ENCODE measurements at places on chromosomes 5 and 9. TPM values are rescaled to one million over a fixed set of nuclear protein-coding genes. Genes with fewer than 3 reads are reported as not detected.

CAAP1 gene
- 11.0 TPM for total RNA-seq

DNA sequence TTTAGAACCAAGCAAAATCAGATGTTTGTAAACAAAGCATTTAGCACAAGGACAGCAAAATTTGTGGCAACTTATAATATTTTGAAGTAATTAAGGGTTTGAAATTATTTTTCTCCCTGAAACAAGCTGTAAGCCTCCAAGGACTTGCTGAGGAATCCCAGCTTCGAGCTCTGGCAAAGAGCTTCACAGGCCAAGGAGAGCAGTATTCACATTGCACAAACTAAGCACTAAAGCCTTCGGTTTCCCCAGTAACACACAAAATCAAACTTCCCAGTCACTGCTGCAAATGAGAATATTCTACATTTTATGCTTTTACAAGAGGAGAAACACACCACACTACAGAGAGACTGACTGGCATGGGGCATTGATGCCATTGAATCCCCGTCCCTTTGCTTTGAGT lies 101.9 kb downstream of the WDR41 start:
- DNase-seq, result no peak

DNA sequence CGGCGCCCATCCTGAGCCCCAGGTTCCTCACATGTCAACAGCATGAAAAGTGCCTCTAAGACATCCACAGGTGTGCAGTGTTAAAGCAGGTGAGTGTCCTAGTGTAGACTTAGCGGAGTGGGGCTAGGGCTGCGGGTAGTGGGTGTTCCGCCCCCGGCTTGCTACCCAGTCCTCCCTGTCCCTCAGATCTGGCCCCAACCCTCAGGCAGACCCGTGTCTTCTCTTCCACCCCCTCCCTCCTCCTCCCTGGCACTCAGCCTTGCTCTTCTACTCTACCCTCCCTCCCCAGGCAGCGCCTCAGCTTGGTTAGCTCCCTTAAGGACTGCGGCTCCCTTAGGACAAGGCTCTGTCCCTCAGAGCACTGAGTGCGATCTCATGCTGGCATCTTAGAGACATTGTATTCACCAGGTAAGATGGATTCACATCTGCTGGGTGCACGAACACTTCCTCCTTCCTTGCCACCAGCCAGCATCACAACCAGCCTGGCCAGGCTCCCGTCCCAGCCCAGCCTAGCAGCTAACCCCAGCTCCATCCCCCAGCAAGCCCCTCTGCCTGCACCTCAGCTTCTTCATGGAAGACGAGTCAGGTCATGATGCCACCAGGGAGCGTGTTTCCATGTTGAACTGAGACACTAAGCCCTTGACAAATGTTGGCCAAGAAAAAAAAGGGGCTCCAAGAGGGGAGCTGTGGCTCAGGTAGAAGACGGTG lies 46.8 kb downstream of the NSUN2 start:
- no peak for DNase-seq

PRDM9 gene
- total RNA-seq, result not detected

- DNase-seq, result no peak
Measured at GRCh38 chr5:57724836-57725235, 242.2 kb upstream of the ACTBL2 start.

DNA sequence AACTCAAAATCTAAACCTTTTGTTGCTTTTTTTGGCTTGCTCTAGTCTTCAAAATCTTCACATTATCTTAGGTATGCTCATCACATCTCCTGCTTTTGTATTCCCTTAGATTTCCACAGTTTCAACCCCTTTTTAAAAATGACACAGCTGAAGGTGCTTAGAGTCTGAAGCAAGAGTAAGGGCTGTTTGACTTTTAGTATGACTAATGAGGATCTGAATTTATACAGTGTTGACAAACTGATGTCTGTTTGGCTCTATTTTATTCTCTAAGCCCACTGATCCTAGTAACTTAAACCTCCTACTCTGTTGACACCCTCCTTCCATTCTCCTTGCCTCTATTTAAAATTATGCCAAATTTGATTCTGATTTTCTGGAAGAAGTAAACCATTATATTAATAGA lies 200.1 kb downstream of the MCTP1 start:
- DNase-seq, result no peak

SPATA31C1 gene
- not detected for total RNA-seq

UNC13B gene
- 0.99 TPM for total RNA-seq

- DNase-seq, result no peak
Measured at GRCh38 chr9:124755061-124755460, 16.1 kb downstream of the NR6A1 start.

STRBP gene
- 11.1 TPM for total RNA-seq

ALDH1A1 gene
- total RNA-seq, result 0.16 TPM

ANKRD31 gene
- 0.47 TPM for total RNA-seq

- DNase-seq, result no peak
Measured at GRCh38 chr5:54603372-54603771, 85.8 kb downstream of the SNX18 start.

- DNase-seq, result no peak
Measured at GRCh38 chr9:4225291-4226028, 74.4 kb downstream of the GLIS3 start.

DNA sequence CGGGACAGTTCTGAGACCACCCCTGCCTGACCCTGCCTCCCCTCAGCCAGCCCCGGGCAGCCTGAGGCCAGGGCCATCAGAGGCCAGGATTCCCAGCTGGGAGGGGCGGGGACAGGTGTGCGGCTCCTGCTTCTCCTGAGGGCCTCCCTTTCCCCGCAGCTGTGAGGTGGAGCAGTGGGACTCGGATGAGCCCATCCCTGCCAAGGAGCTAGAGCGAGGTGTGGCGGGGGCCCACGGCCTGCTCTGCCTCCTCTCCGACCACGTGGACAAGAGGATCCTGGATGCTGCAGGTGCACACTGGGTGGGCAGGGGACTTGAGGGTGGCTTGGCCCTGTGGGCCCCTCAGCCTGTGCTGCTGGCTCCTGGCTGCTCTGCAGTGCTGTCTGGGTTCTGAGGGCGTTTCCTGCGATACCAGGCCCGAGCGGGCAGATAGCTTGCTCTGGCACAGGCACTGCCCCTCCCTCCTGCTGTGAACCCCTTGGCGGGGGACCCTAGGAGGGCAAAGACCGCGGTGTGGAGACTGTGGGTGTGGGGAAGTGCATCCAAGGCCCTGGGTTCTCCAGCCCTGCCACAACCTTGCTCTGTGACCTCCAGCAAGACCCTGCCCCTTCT lies 2.3 kb downstream of the GRHPR start:
- DNase-seq, result no peak

DNA sequence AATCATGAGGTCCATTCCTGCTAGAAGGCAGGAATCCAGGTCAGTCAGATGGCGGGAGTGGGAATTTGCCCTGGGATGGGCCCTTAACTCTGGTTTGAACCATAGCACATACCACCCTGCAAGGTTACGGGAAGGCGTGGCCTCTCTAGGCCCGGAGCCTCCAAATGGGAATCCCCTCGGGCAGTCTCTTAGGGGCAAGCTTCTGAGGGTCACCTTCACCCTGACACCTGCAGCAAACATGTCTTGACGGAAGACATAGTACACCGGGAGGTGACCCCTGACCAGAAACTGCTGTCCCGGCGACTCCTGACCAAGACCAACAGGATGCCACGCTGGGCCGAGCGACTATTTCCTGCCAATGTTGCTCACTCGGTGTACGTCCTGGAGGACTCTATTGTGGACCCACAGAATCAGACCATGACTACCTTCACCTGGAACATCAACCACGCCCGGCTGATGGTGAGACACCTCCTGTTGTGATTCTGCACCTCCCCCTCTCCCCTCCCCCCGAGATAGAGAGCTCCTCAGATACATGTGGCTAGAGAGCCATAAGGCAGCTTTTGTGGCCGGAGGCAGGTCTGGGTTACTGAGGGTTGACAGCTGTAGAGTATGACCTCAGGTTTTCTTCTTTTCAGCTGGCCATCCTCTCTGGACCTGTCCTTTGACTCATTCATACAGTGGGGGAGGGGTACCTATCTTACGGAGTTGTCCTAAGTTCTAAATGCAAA lies 957 bp downstream of the PRELID1 start:
- DNase-seq, result no peak

DNA sequence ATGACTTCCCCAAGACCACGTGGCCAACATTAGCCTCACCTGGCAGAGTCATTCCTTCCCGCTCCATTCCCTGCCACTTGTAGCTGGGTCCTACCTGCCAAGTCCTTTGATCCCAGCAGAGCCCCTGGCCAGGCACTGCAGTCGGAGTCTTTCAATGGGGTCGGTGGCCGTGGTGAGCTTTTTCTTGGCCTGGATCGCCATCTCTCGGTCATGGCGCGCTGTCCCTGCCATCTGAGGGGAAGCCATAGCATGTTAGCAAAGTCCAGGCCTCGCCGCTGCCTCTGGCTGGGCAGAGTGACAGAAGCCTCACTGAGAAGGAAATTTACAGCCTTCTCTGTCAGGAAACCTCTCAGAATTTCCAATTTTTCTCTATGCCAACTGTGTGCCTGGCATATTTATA lies 17.5 kb downstream of the CAPSL start:
- DNase-seq, result no peak

LRRC26 gene
- total RNA-seq, result not detected

- DNase-seq, result no peak
Measured at GRCh38 chr5:143771189-143771588, 40.8 kb upstream of the HMHB1 start.

- DNase-seq, result no peak
Measured at GRCh38 chr9:95947118-95947517, 71.6 kb downstream of the ERCC6L2 start.

DNA sequence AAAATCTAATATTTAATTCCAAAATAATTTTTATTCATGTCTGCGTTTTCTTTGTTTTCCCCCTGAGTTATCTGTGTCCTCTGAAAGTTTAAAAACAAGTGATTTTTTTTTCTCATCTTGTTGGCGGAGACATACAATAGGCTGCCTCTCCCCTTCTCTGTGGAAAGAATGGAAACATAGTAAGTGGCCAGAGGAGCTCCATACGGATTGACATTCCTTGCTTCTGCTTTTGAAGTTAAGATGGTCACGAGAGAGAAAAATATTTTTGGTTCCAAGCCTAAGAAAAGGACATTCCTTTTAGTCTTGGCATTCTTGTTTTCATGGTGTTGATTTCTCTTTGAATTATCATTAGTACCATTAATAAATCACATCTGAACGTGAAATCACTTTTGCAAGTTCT lies 28.3 kb downstream of the ZNF462 start:
- no peak for DNase-seq

GRCh38 chr9:117488659-117489058 lies 73.8 kb upstream of the ASTN2 start:
- no peak for DNase-seq

GRCh38 chr5:107474361-107474715 lies 196.4 kb downstream of the EFNA5 start:
- no peak for DNase-seq

C1QTNF3 gene
- 4.3 TPM for total RNA-seq

PIGO gene
- total RNA-seq, result 20.4 TPM

DNA sequence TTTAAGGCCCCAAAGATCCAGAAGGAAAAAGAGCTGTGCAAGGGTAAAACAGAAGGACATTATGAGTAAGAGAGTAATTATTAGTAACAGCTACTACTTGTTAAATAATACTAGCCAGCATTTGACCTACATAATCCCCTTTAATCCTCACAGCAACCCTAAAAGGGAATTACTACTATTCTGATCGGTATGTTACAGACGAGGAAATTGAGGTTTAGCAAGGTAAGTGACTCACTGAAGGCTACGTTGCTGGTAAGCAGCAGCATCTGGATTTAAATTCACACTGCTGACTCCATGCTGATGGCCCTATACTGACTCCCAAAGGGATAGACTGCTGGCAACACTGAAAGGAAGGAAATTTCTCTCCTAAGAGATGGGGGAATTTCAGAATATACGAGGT lies 3.7 kb upstream of the FSD1L start:
- DNase-seq, result no peak

GRCh38 chr5:173041881-173042762 lies 14.0 kb upstream of the CREBRF start:
- DNase-seq, result no peak

- no peak for DNase-seq
Measured at GRCh38 chr5:155147222-155147621, 133.7 kb downstream of the KIF4B start.

DNA sequence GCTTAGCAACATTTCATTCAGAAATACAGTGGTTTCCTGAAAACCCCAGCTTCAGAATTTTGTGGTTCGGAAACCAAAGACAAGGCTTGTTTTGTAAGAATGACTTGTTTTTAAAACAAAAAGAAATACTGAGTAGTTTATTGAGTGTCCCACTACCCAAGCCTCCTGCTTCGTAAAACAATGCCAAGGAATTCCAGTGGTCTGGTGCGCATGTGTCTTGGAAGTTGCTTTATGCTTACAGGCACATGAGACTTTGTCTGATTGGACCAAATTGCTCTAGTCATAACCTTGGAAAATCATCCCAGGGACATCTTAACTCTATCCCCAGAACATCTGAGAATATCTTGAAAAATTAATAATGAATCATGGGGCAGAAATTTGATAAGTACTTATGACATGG lies 77.1 kb upstream of the FST start:
- DNase-seq, result no peak

PLAC8L1 gene
- 0.94 TPM for total RNA-seq

PPP3R2 gene
- total RNA-seq, result not detected

DNA sequence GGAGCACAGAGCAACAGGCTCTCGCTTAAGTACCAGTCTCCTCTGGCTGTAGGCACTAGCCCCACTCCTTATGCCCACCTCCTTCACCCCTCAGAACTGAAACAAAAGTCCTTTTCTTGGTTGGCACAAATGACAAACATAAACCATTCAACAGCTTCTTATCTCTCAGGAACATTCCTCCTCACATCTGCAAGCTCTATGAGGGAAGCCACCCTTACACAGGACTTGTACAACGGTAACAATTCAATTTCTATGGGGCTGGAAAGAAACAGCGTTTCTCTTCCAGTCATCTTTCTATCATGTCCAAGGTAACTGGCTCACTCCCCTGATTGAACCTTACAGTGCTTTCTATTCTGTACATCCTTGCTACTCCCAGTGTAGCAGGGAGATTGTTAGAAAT lies 74.1 kb downstream of the CSF2 start:
- no peak for DNase-seq

- no peak for DNase-seq
Measured at GRCh38 chr9:35899021-35899420, 7.0 kb upstream of the HRCT1 start.

- DNase-seq, result no peak
Measured at GRCh38 chr9:4865681-4866080, 72.9 kb downstream of the RCL1 start.

PFN3 gene
- total RNA-seq, result not detected

GRCh38 chr9:96567203-96567700 lies 52.4 kb downstream of the CDC14B start:
- DNase-seq, result no peak

GRCh38 chr5:157189223-157189622 lies 8.6 kb downstream of the ITK start:
- DNase-seq, result no peak

DNA sequence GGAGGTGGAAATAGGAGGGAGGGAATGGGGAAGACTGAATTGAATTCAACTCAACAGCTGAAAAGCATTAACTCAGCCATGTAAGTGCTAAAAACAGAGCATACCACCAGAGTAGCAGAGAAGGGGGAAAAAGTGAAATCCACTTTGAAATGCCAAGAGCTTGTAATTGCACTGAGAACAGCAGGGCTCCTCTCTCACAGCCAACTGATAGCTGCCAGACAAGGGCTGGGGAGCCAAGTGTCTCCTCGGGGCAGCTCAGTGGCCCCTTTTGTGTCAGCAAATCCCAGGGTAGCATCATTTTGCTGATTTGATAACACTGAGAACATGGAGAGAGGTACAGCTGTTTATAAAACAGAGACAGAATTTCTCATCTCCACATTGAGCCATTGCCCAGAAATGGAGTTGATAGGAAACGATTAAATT lies 182.5 kb downstream of the FRMD3 start:
- no peak for DNase-seq

NR5A1 gene
- not detected for total RNA-seq

LCN9 gene
- not detected for total RNA-seq

GRCh38 chr9:20775683-20776082 lies 91.6 kb downstream of the FOCAD start:
- no peak for DNase-seq
